CD8-positive, alpha-beta memory T cell (primary cell): ENCODE measurements at places on chromosomes 2 and 18. TPM values are rescaled to one million over a fixed set of nuclear protein-coding genes. Genes with fewer than 3 reads are reported as not detected.

- peak; percentile 74 for DNase-seq
Observed at GRCh38 chr2:207528980-207529329, 807 bp upstream of the CREB1 start.

GRCh38 chr2:209091056-209091455 is 332.8 kb upstream of the MAP2 start:
- no peak for DNase-seq

DNA sequence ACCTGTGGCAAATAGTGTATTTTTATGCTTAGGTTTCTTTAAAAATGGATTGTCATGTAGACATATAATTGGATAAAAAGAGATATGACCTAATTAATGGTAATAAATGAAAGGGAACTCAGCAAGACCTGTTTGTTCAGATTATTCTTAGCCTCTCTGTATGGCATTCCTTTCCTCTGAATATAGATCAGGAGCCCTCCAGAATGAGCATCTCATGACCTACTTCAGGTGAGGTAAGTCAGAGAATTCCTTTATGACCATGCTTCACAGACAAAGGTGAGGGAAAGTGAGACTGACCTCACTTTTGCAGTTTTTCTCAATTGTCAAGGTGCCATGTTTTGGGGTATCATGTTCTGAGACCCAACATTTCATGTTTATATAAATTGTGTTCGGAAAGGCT is 1744.3 kb upstream of the PIK3C3 start:
- no peak for DNase-seq

FLACC1 gene
- 1.8 TPM for total RNA-seq

GAL3ST2 gene
- total RNA-seq = 0.16 TPM

SFXN5 gene
- total RNA-seq = 16.8 TPM

- DNase-seq = no peak
Observed at GRCh38 chr2:133063775-133064174, 393.8 kb upstream of the LYPD1 start.
